Cortex of kidney (tissue), 1 donor: ENCODE measurements at places on chromosomes 7 and 10.

GRCh38 chr10:70440296-70441160 is 953 bp downstream of the NODAL start:
- DNase-seq: no peak

DNA sequence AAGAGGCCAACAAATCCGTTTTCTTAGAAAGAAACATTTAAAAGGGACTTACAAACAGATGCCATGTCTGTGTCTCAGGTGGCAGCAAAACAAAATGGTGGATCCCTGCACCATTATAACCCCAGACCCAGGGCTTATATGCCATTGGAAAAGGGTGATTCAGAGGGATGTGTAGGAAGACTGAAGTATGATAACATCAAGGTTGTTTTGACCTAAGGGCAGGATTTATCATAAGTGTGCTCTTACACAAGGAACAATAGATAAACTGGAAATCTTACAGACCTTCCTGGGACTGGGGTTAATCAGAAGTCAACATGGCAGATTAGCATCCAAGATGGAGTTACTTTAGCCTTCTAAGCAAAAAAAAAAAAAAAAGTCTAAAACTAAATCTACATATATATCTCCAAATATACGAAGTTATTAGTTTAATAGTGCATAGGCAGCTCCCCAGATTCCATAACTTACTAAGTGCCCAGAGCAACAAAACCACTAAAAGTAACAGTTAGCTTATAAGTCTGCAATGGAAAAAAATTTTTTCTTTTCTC is 34.3 kb upstream of the WNT16 start:
- DNase-seq: no peak

- DNase-seq: no peak
Measured at GRCh38 chr10:108496106-108496505, 1331.6 kb upstream of the SORCS1 start.

GRCh38 chr7:148588670-148589131 is 1.9 kb upstream of the C7orf33 start:
- no peak for DNase-seq

DNA sequence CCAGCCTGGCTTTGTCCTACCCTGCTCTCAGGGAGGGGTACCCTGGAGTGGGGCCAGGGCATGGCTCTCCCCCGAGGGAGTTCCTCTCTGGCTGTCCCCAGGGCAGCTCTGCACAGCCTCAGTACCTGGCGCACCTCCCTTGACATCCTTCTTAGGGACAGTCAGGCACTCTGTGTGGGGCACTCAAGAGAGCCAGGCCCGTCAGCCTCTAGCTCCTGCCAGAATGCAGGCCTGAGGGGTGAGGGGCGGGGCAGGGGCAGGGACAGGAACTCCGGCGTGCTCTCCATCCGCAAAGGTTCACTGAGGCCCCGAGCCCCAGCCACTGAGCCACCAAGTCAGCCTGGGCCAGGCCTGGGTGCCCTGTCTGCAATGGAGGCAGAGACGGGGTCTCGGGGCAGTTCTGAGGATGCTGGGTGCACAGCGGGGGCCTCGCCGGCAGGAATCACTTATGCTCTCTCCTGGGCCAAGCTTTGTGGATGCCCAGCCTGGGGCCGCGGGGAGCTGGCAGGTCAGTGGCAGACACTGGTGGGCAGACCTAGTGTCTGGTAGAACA is 10.1 kb downstream of the LIMK1 start:
- no peak for DNase-seq

- DNase-seq: no peak
Measured at GRCh38 chr10:106107706-106108105, 1056.8 kb downstream of the SORCS1 start.

GRCh38 chr7:143849785-143850479 is 52.0 kb downstream of the TCAF1 start:
- no peak for DNase-seq

DNA sequence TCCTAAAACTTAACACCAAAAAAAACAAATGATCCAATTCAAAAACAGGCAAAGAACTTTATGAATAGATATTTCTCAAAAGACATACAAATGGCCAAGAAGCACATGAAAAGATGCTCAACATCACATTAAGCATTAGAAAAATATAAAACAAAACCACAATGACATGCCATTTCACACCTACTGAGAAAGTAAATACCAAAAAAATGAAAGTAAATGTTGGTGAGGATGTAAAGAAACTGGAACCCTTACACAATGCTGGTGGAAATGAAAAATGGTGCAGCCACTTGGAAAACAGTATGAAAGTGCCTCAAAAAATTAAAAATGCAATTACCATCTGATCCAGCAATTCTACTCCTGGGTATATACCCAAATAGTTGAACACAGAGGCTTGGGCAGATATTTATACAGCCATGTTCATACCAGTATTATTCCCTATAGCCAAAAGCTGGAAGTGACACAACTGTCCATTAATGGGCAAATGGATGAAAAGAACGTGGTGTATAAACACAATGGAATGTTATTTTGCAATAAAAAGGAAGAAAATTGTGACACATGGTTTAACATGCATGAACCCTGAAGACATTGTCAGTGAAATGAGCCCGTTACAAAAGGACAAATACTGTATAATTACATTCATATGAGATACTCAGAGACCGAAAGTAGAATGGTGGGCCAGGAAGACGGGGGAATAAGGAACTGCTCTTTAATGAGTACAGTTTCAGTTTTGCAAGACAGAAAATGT is 89.0 kb downstream of the JMJD1C start:
- DNase-seq: no peak

GRCh38 chr7:30469303-30469702 is 9.3 kb downstream of the NOD1 start:
- DNase-seq: no peak

DNA sequence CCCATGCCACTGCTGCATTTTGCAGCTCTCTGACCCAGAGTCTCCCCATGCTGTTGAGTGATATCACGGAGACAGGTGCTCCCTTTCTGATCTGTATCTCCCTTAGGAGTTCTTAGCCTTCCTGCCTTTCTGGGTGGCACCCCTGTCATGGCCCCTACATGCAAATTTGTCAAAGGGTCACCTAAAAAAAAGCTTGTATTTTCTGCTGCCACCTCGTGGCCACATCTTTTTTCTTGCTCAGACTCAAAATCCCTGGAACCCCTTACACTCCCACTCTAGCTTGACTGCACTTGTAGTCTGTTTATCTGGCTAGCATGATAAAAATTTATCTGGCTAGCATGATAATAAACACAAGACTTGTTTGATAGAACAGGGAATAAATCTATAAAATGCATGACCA is 809.1 kb downstream of the SORCS1 start:
- DNase-seq: no peak

DNA sequence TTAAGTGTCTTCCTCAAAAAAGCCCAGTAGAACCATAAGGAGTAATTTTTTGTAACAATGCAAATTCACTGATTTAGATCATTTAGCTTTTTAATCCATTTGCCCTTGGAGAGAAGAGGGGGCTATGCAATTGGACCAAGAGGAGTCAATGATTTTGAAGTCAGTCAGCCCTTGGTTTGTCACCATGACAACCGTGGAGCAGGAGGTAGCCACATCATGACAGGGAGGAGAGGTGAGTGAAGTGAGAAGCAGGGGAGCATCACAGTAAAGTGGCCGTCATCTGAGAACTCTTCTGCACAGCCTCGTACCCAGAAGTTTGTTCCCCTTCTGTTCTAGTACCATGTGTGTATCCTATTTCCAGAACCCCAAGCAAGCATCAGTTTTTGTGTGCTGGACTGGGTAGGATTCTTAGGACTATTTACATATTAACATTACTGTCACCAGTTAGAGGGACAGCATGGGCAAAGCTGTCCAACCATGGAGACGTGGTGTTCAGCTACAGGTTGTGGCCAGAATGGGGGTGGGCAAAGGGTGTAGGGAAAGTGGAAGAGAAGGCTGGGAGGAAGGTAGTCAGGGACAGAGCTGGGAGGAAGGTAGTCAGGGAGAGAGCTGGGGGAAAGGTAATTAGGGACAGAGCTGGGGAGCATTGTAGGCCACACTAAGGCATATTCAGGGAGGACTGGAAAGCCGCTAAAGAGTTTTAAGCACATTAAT is 13.1 kb downstream of the UBE3C start:
- no peak for DNase-seq

DNA sequence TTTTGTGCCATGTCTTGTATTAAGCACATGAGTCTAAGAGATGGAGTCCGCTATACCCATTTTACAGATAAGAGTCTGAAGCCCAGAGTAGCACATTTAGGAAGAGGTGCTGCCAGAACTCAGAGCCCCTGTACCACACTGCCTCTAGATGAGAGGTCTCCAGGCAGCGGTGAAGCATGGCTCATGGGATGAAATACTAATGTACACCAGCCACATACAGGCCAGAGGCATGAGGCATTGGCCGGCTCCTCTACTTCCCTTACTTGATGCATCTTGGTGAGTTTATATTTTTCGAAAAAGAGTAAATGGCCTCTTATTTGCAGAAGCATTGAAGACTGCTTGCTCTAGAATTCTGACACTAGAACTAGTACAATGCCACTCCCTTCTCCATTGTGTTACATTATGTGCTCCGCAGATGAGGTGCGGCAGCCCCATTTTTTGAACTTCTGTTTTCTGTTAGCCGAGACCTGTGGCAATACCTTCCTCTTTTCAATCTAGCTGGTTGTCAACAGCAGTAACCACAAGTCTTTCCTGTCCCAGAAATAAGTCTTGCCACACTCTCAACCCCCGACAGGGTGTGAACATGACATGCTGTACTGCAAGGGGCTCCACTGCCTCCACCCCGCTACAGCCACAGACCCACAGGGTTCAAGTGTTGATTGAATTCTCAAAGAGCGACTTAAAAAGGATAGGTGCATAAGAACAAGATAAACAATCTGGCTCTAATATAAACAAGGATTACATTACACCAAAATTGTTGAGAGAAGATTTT is 145.3 kb downstream of the CELF2 start:
- DNase-seq: no peak

DNA sequence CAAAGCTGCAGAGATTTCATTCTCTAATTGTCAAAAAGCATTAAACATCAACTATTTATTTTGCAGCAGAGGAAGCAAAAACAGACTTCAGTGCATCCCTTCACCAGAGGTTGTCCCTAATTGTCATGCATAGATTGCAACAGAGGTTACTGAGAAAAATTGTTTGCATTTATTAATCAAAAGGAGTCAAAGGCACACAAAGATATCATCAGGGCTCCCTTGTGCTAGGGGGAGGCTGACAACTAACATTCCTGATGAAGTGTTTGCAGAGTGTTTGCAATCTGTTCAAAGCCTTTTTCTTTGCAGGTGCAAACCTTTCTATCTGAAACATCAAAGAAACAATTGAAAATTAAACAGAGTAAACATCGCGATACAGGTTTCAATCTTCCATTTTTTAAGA is 227.5 kb downstream of the TEX36 start:
- DNase-seq: no peak

DNA sequence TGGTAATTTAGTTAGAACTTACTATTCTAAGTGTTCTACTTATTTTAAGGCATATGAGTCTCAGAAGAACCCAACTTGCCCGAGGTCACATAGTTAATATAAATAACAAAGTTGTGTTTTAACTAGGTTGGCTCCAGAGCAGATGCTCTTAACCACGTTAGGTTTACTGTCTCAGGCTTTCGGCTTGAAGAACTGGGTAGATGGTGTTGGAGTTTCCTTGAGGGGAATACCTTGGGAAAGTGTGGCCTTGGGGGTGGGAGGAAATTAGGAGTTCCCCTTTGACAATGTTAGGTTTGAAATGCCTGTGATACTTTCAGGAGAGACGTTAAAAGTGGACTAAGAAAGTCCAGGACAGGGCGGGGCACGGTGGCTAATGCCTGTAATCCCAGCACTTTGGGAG is 9.6 kb downstream of the ZNF398 start:
- DNase-seq: no peak

- DNase-seq: no peak
Measured at GRCh38 chr7:99041526-99041925, 102.4 kb downstream of the SMURF1 start.

- DNase-seq: no peak
Measured at GRCh38 chr10:29479981-29480954, 154.5 kb downstream of the SVIL start.

GRCh38 chr10:26857991-26858706 is 2.6 kb downstream of the ABI1 start:
- DNase-seq: no peak

GRCh38 chr10:93630625-93631557 is 18.6 kb downstream of the PDE6C start:
- DNase-seq: no peak
